ENCODE measurements at places on chromosomes 12 and 14.
A peak's percentile ranks its signal among the peaks of the same experiment; 100 is the strongest.

- DNase-seq: no peak
Measured at GRCh38 chr14:28361486-28361885, 405.1 kb upstream of the FOXG1 start.

DNA sequence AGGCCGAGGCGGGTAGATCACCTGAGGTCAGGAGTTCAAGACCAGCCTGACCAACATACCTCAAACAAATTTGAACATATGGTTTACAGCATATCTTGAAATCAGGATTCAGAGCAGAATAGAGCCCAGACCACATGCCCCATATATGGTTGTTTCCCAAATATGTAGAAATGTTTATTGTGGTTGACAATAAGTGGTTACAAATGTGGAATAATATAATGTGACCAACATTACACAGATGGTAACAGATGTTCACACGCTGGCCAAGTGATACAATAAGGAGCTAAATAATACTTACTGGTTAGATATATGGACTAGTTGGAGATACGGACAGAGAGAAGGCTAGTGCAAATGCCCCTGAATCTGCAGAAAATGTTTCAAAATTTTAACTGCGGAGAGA, 85.3 kb downstream of the MAPKAPK5 start:
- DNase-seq: no peak

DNA sequence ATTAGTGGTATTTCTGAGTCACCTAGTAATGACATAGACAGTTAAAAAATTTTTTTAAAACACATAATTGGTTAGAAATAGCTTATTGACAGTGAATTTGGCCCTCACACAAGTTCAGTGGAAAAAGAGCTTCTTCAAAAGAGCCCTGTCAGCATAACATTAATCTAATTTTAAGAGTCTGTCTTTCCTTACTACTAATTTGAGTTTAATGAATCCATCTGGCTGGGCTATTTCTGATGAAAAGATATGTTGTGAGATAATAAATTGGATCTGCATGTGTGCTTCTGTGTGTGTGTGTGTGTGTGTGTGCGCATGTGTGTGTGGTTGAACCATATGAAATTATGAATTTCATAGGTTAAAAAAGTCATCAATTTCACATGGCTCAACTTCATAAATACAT, 1045.2 kb downstream of the FLRT2 start:
- no peak for DNase-seq

DNA sequence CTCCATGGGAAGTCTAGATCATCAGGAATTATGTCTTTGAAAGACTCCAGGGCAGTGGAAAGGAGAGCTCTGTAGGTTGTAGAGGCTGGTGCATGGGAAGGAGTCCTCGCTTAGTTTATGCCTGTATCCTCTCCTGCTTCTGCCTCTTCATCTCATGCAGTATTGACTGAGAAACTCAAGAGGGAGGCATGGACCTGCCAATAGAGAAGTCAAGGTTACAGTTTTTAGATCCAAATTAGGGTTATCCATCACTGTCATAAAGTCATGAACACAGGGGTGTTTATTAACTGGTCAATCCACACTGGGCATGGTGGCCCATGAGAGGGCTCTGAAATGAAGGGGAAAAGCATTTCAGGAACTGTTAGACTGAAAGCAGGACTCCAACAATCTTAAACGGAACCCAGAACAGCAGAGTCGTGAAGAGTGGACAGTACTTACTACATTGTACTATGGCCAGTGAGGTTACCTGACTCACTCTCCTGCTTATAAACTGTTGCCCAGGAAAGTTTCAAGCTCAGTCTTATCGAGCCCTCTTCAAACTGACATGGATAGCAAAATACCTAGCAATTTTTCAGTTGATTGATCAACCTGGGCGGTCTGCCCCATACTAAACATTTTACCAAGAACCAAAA, 30.1 kb upstream of the DHRS7 start:
- DNase-seq: no peak

GRCh38 chr14:74905595-74906142, 17.4 kb downstream of the RPS6KL1 start:
- no peak for DNase-seq

DNA sequence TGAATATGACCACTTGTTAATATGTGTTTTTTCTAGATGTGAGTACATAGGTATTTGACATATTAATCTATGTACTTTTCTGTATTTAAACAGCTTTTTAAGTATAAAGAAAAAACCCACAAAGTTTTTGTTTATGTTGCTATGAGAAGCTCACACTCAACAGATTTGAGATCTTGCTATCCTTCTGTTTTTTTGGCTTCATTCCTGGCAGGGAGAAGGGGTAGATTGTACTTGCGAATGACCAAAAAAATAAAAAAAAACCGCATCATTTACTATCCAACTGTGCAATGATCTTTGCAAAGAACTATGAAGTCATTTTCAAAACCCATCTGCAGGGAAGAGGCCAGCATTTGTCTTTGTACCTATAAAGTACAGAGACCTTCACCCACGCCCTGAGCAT, 28.4 kb upstream of the TBX5 start:
- DNase-seq: no peak

- DNase-seq: no peak
Measured at GRCh38 chr12:63919756-63920155, 75.3 kb downstream of the SRGAP1 start.

- DNase-seq: no peak
Measured at GRCh38 chr12:27057543-27057942, 24.8 kb downstream of the C12orf71 start.

GRCh38 chr12:63005382-63005781, 70.4 kb upstream of the PPM1H start:
- no peak for DNase-seq

GRCh38 chr12:48003226-48004052, 837 bp downstream of the COL2A1 start:
- DNase-seq: no peak

GRCh38 chr12:68899251-68899771, 33.7 kb downstream of the CPM start:
- no peak for DNase-seq

GRCh38 chr14:74509587-74510222, 16.1 kb downstream of the ISCA2 start:
- DNase-seq: no peak

DNA sequence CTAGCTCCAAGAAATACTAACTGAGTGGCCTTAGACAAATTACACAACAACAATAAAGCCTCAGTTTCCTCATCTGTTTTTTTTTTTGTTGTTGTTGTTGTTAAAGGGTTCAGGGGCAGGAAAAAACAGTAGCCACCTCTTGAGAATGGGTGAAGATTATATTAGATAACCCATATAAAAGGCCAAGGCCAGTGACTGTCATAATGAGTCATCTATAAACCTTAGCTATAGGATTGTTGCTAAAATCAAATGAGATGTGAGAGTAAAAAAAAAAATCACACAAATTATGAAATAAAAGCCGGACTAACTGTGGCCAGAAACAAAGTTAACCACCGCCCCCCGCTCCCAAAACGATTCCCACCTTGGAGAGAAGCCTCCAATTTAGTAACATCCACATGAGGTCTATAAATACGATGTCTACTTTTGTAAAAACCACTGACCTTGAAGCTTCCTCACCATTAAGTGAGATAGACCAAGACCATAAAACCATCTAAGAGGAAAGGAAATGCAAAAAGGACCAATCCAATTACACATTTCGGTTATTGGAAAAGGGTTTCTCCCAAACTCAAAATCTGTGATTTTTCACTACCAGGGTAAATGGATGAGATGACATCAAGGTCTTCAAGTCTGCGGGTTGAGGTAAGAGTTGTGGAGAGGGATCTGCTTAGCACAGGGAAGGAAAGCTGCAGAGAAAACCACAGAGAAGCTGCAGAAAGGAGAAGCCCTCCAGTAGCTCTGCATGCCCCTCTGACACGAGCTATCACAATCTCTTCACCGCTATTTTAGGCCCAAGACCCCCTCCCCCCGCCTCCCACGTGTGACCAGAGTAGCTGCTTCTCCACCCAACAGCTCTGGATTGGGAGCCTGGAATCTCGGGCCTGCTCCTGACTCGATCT, 1.0 kb downstream of the NAA25 start:
- DNase-seq: no peak

DNA sequence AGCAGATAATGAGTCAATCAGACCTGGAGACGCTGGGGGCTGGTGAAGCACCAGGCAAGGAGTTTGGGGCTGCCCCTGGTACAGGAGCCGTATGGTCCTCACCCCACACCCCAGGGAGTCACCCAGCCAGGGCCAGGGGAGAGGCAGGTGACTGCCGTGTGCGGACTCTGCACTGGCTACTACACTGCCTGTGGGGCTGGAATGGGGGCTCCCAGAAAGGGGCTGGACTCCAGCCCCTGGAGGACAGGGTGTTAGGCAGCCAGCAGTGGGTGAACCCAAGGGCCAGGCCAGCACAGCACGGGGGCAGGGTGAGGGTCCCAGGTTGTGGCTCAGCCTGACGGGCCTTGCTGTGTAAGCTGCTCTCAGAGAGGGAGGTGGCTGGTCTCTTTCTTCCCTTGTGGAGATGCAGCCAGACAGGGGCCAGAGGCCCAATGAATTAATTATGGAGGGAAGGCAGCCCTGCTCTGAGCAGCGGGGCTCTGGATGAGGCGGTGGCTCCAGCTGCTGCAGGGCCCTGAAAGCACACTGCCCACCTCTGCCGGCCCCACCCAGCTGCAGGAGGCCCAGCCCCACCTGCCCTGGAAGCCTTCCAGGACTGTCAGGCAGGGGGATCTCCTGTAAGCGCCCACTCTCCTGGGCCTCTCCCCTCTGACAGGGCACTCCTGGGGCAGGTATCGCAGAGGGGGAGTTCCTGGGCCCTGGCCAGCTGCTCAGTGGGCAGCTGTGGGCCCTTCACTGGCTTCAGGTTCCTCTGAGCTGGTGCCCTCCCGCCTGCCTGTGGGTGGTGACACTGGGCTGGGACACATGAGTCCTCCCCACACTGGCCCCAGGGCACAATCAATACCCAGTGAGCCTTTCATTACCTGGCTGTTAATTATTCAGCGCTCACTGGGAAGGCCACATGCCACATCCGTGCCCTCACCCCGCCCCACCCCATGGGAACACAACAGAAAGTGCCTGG, 142.5 kb upstream of the C14orf180 start:
- DNase-seq: peak; percentile 65

DNA sequence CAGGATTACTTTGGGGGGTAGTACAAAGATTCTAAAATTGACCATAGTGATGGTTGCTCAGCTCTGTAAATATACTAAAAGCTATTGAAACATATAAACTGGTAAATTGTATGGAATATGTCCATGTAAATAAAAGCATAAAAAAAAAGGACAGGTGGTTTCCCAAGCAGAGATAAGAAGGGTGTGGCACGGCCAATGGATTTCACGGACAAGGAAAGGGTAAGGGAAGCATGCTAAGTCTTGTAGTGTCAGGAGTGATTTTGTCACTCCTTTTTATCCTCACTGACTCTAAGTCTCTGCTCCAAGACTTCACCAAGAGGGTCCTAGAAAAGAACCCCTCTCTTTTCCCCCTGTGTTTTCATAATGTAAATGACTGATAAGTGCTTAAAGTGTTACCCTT, 229.2 kb downstream of the SPTSSA start:
- no peak for DNase-seq

- DNase-seq: no peak
Measured at GRCh38 chr12:94141004-94141764, 7.2 kb upstream of the PLXNC1 start.

GRCh38 chr14:74882103-74882920, 596 bp downstream of the DLST start:
- DNase-seq: no peak

DNA sequence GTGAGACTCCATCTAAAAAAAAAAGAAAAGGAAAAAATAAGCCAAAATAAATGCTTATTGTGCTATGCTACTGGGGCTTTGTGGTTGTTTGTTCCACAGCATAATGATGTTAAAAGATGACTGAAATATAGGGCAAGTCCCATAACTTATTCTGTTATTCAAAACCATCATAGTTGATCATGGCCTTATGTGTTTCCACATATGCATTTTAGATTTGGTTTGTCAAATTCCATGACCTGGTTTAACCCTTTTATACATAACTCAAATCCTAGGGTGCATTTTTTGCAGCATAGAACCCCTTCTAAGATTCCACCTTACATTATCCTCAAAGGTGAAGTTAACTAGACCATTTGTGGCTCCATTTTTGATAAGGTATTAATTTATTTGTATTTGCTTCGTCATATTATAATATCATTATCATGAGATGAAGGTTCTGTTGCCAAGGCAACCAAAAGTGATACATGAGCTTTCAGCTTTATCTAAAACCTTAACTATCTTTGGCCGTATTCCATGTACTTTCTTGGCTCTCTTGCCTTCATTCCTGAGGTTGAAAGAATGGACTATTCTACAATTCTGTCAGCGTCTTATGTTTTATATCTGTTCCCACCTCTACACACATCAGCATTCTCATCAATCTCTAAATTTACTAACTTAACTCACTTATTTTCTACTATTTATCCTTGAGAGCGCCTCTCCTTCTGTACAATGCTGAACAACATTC, 138.7 kb upstream of the DYRK2 start:
- no peak for DNase-seq

GRCh38 chr12:124506145-124506831, 61.1 kb downstream of the NCOR2 start:
- peak; percentile 31 for DNase-seq

GRCh38 chr12:25771476-25771875, 187.0 kb upstream of the RASSF8 start:
- no peak for DNase-seq

DNA sequence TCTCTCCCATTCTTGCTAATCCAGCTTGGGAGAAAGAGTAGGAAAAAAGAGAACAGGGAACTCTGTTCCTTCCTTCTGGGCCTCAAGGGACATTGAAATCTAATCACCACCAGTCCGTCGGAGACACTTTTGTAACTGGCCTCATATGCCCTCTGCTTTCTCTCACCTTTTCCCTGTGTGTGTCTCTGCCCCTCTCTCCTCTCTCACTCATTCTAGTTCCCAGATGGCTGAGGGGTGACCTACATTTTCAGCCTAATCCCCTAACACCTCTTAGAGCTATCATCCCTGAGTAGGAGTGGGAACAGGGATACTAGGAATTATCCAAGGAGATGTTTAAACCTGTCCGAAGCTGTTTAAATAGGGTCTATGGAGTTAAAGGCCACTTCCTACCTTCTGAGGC, 8.9 kb upstream of the PCK2 start:
- DNase-seq: no peak

DNA sequence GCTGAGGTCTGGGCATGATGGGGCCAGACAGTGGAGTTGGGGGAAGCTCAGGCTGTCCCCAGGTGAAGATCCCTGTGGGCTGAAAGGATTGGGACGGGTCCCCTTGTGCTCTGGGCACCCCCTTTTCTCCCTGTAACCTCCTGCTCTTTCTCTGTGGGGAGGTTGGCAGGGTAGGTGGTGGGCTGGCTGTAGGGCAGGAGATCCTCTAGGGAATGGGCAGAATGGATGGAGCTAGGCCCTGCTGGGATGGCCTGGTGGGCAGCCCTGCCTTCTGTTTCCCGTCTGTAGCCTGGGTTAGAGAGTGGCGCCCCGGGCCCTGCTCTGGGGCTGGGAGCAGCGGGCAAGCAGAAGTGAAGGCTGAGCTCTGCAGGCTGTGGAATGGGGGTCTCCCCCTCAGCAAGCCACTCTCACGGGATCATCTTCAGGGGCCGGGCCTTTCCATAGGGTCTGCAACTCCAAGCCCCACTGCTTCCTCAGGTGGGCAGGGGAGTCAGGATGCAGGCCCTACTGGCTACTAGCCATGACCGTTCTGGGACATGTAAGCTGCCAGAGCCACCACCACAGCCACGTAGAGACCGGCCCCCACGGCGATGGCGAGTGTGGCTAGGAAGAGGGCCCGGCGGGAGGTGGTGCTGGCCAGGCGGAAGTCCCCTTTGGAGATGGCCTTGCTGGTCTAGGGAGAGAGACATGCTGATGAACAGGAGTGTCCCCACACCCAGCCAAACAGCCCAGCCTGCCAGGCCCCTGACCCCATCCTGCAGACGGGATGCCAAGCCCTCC, 18.8 kb downstream of the SYNDIG1L start:
- DNase-seq: no peak

GRCh38 chr12:42779186-42779859, 189.8 kb upstream of the PRICKLE1 start:
- DNase-seq: no peak

Measured in NCI-H2081 treated with DMSO at 0.1 percent for 48 hours (cell line).